ENCODE measurements at places on chromosomes 3 and 15.

DNA sequence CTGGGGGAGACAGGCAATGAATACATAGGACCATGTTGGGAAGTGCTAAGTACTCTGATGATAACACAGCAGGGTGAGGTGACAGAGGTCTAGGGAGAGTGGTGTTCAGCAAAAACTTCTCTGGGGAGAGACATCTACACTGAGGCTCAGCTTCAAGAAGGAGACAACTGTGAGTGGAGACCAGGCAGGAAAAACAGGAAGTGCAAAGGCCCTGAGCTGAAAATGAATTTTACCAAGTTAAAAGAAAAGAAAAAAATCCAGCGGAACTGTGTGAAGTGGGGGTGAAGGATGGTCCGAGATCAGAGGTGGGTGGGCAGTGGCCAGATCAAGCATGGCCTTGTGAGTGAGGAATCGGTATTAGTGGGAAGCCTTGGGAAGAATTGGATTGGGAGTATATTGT lies 110.1 kb upstream of the CLSTN2 start:
- DNase-seq, result no peak

DNA sequence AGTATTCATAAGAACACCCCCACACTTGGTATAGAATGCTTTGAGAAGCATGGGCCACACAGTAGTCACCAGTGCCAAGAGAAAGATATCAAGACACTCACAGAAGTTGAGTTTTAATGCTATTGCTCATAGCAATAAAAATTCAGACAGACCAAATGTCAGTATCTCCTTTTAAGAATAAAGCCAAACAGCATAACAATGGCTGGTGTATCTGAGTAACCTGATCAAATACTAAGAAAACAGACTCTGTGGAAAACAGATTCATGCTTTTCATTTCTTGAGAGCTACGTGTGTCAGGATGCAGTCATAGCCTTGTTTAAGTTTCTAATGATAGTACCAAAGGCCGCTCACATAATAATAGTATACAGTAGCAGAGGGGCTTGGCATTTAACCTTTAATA lies 778.5 kb downstream of the MECOM start:
- no peak for DNase-seq

- no peak for DNase-seq
These were observed 32.8 kb downstream of the POC1A start for GRCh38 chr3:52121464-52121805.

- peak; percentile 16 for DNase-seq
These were observed 47.0 kb downstream of the MTHFS start for GRCh38 chr15:79849789-79850188.

GRCh38 chr3:118970819-118971218 lies 63.8 kb downstream of the IGSF11 start:
- no peak for DNase-seq

DNA sequence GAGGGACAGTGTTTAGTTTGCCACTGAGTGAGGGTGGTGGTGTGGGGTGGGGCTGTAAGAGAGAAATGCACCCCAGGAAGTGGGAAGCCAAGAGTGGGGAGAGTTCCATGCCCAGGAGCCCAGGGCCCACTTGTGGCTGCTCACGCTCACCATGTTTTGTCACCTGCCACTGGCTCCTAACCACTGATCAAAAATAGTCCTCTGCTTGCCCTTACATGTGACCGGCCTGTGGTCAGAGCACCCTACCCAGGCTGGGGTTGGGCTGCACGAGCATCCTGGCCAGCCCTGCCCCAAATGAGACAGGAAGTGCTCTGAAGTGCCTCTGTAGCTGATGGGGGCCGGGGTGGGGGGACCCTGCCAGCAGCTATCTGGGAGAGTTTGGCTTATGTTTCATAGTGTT lies 216.3 kb downstream of the RPLP1 start:
- DNase-seq, result no peak

- DNase-seq, result no peak
These were observed 18.5 kb downstream of the SEC11A start for GRCh38 chr15:84697236-84697990.

DNA sequence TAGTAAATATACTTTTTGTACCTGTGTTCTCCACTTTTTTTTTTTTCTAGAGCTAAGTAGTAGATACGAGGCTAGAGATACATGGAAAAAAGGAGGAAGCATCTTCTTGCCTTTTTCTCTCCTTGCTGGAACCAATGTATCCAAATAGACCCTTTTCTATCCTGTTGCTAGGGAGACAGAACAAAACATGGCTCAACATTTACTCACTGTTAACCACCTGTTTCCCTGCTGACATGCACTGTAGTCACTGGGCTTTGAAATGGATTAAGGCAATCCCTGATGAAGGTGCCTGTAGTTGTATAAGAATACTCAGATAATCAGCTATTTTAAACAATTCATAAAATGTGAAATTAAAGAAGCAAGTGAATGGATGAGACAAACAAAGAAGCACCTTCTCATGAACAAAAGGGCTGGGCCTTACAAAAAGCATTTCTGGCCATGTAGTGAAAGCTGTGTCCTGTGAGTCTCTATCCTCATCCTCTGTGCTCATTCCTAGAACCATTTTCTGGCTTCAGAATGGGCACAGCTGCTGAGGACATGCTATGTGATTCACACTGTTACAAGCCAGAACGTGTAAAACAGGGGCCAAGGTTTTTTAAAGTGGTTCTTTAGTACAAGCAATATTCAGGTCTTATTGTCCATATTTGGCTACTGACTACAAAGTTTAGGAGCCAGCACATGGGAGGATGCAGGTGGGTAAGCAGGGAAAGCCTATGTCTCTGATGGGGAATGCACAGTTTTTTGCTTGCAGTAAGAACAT lies 100.4 kb upstream of the NDN start:
- no peak for DNase-seq

DNA sequence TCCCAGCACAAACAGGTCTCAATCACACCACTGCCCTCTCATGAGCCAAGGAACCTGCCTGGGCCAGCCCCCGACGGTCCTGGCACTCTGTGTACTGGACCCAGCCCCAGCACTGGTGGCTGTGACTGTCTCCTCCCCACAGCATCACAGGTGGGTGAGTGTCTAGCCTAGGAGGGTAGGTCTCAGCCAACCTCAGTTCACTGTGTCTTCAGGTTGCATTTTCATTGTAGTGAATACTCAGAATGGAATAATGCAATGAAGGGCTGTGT lies 163.4 kb upstream of the NSMCE3 start:
- no peak for DNase-seq

- DNase-seq, result no peak
These were observed 619 bp downstream of the ATXN7 start for GRCh38 chr3:63864008-63864964.

- no peak for DNase-seq
These were observed 16.5 kb upstream of the TSEN2 start for GRCh38 chr3:12467746-12468145.

DNA sequence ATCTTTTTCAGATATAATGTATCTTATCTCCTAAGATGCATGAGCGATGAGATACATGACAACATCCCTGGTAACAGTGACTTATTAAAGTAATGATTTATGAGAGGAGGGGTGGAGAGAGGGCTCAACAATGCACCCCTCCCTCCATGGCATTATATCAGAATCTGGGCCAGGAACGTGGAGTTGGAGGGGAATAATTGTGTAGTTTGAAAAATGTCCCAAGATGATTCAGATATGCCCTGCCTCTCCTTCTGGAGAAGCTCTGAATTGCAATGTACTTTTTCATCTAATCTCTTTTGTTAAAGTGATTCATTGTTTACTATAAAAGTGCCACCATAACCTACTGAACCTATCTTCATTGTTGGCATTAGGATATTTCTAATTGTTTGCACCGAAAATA lies 86.5 kb downstream of the FRMD4B start:
- DNase-seq, result no peak

DNA sequence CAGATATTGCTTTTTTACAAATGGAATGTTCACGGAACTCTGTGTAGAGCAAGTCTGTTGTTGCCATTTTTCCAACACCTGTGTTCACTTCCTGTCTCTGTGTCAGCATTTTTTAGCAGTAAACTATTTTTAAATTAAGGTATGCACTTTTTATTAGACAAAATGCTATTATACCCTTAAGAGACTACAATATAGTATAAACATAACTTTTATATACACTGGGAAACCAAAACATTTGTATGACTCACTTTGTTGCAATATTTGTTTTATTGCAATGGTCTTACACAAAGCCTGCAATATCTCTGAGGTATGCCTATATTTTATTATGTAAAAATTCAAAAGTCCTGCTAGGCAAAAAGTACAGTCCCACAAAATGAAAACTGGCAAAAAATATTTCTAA lies 39.8 kb upstream of the FGF7 start:
- no peak for DNase-seq

DNA sequence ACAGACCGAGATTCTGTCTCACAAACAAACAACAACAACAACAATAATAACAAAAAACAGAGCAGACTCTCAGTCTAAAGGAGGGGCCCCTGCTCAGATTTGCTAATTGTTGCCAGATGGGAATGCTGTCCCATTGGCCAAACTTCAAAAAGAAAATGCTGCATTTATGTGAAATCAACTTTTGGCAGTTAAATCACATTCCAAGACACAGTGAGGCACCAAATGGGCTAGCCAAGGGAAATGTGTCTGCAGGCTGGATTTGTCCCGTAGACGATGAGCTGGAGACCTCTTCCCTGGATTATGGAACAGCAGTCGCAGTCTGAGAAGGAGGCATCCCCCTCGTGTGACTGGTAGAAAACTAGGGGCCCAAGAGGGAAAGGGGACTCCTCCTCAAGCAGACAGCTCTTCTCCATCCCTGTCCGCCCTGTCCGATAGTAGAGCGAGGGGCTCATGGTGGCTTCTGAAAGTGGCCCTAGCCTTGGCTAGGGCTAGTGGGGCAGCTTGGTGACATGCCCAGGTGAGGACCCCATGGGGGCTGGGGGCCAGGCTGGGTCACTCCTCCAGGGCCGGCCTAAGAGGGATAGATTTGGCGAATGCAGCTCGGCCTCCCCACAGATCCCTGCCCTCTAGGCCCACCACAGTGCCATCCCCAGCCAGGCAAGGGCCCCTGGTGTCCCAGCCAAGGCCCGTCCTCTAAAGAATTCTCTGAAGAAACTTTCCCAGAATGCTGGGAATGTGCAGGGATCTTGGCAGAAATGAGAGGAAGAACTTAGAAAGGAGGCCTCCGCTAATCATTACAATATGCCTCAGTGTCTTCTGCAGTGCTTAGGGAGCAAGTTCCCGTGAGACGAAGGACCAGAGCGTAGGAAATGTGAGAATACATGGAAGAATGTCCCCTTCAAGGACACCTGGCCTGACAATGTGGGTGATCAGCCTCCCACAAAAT lies 2.0 kb downstream of the SLC22A14 start:
- no peak for DNase-seq

DNA sequence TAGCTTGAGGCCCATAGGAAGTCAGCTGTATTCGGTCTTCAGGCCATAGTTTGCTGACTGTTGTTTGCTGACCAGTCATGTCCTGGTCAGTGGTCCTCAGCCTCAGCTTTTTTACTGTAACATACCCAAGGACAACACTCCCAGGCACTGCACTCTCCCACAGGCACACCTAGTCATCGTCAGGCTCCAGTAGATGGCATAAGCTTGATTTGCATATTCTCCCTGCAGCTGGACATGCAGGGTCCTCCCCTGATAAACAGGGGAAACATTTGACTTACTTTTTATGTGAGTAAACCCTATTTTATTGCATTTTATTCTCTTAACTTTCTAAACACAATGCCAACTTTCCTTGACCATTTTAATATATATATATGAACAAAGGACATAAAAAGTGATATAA lies 22.9 kb downstream of the ARHGEF3 start:
- DNase-seq, result no peak

DNA sequence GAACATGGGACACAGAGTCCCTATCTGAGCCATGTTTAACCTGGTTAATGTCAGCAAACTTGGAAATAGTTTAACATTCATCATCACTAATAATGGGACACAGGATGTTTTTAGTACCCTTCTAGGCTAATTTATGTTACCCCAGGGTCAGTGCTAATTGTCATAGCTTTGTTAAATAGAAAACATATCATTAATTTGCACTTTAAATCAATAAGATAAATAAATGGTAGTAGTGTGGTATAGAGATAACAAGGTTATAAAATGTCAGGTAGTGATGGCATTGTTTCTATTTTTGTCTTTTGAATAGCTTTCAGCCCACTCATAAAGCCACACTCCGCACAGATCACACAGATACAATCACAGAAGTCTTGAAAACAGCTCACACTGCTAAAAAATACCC lies 534.9 kb downstream of the MECOM start:
- no peak for DNase-seq

DNA sequence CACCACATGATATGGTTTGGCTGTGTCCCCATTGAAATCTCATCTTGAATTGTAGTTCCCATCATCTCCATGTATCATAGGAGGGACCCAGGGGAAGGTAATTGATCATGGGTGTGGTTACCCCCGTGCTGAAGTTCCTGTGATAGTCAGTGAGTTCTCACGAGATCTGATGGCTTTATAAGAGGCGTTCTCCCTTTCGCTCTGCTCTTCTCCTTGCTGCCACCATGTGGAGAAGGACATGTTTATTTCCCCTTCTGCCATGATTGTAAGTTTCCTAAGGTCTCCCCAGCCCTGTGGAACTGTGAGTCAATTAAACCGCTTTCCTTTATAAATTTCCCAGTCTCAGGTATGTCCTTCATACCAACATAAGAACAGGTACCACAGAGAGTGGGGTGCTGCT lies 21.9 kb downstream of the OSTN start:
- DNase-seq, result no peak

DNA sequence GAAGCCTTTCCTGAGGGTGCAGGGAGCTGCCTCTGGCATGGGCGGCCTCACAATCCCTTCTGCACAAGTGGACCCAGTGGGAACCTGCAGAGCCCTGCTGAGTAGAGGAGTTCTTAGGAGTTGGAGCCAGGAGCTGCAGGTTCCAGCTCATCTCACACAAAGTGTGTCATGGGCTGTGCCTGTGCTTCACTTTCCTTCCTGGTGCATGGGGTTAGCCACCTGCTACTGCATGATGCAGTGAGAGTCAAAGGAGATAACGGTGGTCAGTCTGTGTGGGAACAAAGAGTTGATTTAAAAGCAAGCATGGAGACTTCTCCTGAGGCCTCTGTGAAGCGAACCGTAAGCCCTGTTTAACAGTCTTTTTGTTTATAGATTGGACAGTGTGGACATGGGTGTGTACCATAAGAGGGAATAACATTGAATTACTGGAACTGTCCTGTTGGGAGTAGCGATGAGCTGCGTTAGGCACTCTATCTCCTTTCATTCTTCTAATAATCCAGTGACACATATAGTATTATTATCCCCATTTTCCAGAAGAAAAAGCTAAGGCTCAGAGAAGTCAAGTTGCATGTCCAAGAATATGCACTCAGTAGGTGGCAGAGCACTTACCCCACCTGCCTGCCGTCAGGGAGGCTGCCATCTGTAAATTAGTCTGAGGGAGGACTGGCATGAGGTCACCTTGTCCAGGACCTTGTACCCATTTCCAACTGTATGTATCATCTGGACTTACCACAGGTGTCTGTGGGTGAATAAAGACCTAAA lies 68.7 kb upstream of the PRR23C start:
- DNase-seq, result no peak

DNA sequence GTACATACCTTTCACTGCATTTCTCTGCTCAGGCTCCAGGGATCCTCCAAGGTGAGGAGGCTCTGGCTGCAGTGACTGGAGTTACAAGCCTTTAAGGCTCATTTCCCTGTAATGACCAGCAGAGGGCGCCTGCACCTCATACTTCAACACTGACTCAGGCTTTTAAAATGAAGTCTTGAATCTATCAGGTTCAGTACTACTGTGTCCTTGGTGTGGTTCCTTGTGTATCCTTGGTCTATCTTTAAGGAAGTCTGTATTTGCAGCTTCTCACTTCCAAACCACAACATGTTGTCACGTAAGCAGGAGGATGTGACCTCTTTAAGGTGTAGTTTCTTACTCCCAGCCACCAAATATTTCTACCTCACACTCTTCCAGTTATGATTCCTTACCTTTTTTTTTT lies 122.5 kb upstream of the ZBED2 start:
- peak; percentile 61 for DNase-seq
